ENCODE measurements at places on chromosomes 6 and 20. TPM values are rescaled to one million over a fixed set of nuclear protein-coding genes. Genes with fewer than 3 reads are reported as not detected.

Gene MYLK2
- total RNA-seq: 0.11 TPM

Gene ENPP1
- total RNA-seq: 3.3 TPM

Gene ABHD16B
- not detected for total RNA-seq

Gene PACRG
- 14.1 TPM for total RNA-seq

Gene DYNLT1
- total RNA-seq: 131 TPM

Gene RNF182
- total RNA-seq: 0.19 TPM

Gene COL21A1
- total RNA-seq: 87.3 TPM

Gene LCA5
- 2.6 TPM for total RNA-seq

Gene FAM162B
- 2.7 TPM for total RNA-seq

Gene ZC2HC1B
- total RNA-seq: not detected

Gene POLR1C
- total RNA-seq: 14.8 TPM

Gene ZSCAN23
- total RNA-seq: 1.6 TPM

Gene CCM2L
- total RNA-seq: 7.0 TPM

Gene OPN5
- not detected for total RNA-seq

Gene ADGRF1
- not detected for total RNA-seq

Gene CLPSL2
- total RNA-seq: not detected
